HS-27A (cell line): ENCODE measurements at places on chromosomes 3 and 15.

GRCh38 chr3:65632414-65632813 is 406.3 kb downstream of the MAGI1 start:
- no peak for DNase-seq

GRCh38 chr15:95972041-95972553 is 358.4 kb upstream of the NR2F2 start:
- DNase-seq, result no peak

GRCh38 chr15:94066046-94066445 is 165.3 kb upstream of the MCTP2 start:
- DNase-seq, result no peak

- no peak for DNase-seq
These were observed 197.1 kb downstream of the EPHB1 start for GRCh38 chr3:134992180-134992579.

GRCh38 chr3:61925721-61926120 is 364.4 kb downstream of the PTPRG start:
- no peak for DNase-seq

DNA sequence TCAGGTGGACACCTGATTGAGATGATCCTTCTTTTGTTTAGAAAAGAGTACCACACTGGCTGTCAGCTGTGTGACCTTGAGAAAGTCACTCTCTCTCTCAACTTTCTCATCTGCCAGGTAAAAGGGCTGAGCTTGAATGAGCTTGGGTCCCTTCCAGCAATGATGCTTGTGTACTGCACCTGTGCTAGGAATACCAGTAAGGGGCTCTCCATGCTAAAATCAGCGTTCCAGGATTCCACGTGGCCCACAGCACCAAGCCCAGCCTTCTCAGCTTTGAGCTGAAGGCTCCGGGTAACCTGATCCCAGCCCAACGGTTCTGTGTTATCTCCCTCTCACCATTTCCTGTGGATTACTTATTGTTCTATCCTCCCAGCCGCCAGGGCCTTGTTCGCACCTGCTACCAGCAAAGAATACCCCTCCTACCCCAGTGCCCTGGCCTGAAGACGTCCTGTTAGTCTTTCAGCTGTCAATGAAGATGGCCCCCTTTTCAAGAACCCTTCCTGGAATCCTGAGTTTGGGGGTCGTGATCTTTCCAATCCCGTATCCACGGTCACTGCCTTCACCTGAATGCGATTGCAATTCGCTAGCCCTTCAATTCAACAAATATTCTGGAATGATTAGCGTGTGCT is 54.2 kb upstream of the CGNL1 start:
- no peak for DNase-seq

DNA sequence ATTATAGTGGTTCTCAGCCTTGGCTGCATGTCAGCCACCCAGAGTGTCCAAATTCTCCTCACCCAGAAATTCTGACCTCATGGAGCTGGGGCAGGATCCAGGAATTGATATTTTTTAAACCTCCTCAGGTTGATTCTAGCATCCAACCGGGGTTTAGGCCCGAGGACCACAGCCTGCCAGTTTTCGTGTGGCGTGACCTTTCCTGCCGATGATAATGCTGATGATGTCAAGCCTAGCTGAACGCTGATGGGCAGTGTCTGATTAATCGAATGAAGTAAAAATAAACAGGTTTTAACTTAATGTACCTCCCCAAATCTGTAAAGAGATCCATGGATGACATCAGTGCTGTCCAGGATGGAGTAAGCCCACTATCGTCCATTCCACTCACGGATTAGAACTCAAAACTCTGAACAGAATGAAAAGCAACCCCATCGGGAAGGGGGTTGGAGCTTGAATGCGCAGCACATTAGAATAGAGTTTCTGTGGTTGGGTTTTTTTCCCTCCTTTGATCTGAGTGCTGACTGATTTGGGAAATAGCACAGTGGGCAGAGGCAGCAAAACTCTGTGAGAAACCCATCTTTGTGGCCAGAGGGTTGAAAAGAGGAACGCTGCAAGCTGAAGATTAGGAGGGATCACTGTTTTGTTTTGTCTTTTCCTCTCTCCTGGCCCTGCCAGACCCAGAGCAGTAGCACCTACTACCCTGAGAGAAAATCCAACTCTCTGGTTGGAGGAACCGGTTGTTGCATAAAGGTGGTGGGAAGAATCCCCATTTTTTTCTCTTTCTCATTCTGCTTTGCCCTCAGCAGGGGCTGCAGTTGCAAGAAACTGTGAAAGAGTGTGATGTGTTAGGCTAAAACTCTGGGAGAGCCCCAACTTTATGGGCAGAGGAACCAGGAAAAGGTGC is 153.9 kb downstream of the APBA2 start:
- DNase-seq, result no peak

GRCh38 chr15:68550498-68551295 is 28.1 kb upstream of the CORO2B start:
- DNase-seq, result no peak

DNA sequence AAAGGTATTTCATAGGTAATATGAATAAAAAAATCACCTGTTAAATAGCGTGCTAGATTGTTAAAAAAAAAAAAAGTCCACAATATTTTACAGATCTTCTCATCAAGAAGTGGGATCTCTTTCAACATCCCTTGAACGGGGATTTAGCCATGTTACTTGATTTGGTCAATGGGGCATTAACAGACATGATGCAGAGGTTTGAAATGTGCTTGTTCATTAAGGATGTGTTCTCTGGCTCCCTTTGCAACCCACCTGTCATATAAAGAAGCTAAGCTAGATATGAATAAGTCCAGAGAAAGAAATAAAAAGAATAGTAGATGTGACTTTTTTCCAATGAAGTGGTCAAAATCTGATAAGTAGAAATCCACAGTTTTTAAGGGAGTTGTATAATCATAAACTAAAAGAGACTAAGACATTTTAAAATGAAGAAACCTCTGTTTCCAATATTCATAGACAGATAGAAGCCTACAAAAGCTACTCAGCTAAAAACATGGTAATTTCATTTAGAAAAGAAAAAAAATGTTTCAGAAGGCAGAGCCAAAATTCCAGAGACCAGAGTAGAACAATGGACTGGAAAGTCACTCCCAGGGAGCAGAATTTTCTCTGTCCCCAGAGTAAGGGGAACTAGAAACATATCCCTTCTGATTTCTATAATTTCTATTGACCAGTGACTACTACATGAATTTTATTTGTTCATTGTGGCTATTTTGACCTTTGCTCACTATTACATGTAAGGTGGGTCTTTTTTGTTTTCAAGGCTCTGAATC is 79.2 kb downstream of the PLSCR2 start:
- DNase-seq, result no peak

GRCh38 chr15:29360152-29360551 is 90.5 kb upstream of the NSMCE3 start:
- no peak for DNase-seq

DNA sequence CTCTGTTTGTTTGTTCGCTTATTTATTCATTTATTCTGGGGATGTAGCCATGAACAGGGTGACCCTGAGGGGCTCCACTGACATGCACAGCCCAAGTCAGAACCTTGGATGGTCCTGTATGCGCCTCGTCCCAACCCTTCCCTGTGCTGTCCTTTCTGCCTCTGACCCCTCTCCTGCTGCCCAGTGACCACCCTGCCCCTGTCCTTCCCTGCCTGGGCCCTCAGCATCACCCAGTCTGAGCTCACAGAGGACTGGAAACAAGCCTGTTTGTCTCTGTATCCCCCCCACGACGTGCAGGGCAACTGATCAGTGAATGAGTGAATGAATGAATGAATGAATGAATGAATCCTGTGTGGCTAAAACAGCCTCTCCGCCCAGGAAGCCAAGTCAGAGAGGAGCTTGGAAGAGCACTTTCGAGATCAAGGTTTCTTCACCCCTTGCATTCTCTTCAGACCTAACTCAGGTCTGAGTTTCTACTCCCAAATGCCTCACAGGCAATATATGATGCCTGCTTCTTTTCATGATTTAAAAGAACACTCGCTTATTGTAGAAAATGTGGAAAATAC is 157.7 kb downstream of the SMAD6 start:
- no peak for DNase-seq

DNA sequence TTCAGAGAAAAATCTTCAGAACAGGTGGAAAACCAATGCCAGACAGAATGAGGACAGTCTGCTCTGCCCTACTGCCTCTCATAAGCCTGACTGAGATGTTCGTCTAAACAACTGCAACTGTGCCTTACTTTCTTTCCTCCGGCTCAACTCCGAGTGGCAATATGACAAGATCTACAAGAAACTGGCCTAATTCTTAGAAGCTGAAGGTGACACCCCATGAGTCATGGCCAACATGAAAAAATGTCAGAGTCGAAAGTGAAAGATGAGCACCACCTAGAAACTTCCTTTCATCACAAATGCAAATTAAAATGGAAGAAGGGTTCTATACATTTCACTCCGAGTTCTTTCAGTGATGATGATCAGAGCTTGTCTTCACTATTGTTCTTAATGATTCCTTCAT is 12.9 kb downstream of the PCYT1A start:
- no peak for DNase-seq

DNA sequence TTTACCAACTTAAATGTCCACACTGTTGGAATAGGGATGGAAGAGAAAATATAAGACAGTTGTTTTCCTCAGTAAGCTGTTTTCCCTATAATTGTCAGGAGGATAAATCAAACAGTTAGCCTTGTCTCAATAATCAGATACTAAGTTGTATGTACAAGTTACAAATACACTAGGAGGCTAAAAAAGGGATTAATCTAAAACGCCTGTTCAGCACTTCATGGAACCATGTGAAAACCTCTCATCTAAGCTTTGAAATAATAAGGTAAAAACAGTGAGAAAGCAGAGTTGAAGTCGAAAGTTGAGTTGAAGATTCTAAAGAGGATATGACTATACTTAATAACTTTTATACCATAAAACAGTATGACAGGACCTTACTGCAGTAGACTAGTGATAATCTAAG is 62.0 kb downstream of the CALML4 start:
- no peak for DNase-seq

- no peak for DNase-seq
These were observed 40.9 kb downstream of the SAMMSON start for GRCh38 chr3:70040386-70040785.

DNA sequence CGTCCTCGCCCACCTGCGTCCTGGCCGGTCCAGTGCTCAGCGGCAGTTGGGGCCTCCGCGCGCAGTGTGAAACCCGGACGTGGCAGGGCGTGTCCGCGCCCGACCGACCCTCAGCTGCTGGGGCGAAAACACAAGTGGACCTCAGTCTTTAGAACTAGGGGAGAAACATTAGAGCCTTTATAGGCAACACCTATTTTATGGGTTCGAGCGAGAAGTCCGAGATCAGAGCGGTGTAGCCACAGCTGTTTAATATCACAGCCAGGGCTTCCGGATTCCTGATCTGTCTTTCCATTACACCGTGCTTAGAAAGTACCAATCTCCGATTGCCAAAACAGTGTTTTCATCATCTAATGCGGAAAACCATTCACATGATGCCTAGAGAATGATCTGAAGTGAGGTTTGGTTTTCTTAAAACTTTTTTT is 506 bp downstream of the RAD51 start:
- no peak for DNase-seq

DNA sequence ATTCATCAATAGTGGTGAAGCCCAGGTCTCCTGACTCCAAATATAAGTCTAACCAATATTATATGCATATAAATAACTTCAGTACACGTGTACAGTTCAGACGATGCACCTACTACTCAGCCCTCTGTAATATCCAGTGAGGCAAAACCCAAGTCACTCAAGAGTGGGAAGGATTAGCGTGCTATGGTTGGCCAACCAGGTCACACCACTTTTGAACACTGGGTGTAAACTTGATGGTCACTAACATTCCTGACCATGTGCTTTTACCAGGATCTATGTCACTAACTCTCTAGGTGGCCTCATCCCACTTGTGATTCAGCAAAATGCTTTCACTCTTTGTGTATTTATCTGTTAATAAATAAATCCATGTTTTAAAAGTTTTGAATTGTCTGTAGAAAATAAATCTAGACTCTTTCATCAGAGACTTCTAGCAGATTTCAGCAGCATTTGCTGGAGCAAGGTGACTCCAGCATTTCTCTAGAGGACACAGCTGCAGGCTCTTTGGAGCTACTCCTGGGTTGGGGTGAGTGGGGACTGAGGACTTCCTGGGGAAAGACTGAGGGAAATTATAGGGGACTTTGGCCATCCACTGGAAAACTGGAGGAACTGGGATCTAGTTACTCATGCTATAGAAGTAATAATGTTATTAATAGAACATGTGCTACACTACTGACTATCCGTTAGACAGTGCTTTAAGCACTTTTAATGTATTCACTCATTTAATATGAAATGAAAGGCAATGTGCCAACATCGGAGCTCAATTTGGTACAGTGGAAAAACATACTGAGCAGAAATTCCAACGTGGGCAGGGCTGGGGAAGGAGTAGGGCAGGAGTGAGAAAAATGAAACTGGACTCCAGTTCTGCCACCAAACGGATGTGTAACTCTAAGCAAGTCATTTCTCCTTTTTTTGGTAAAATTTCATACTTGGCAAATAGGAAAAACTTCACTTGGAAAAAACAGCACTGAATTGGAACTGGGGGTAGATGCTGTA is 97.9 kb downstream of the RORA start:
- DNase-seq, result no peak

DNA sequence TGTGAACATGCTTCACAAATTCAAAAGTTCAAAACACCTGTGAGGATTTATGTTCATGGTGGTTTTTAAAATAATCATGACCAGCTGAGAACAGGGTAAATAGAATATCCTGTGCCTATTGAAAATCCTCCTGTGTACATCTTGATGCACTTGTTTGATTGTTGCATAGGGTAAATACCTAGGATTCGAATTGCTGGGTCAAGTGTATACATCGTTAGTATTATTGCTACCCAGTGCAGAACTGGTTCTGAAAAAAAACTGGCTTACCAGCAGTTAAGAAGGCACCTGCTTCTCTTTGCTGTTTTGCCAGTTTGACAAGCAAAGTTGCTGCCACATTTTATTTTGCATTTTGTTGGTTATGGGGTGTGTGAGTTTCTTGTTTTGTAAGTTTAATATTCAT is 272.6 kb downstream of the CLSTN2 start:
- no peak for DNase-seq

- DNase-seq, result no peak
These were observed 3.3 kb downstream of the SRGAP3 start for GRCh38 chr3:9246189-9246588.

GRCh38 chr3:141020143-141020830 is 30.9 kb upstream of the SPSB4 start:
- no peak for DNase-seq

- DNase-seq, result no peak
These were observed 157.2 kb upstream of the TPRG1 start for GRCh38 chr3:189014526-189014925.

DNA sequence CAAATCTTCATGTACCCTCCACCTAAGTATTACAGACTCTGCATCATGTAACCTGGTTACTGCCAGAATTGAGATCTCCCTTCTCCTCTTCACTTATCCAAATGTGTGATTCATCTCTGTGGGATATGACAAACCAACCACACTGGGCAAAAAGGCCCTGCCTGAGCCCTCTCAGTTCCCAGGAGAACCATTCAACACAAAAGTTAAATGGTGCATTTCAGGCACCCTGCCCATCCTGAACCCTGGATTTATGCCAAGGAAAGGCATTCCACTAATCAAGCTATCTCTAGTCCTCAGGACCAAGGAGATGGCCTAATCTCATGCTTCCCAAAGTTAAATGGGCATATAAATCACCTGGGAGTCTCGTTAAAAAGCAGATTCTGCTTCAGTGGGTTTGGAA is 108.5 kb downstream of the TNIK start:
- DNase-seq, result peak; percentile 69

GRCh38 chr3:99637368-99638111 is 854 bp upstream of the COL8A1 start:
- peak; percentile 93 for DNase-seq
